ENCODE measurements at places on chromosomes 1 and 21. TPM values are rescaled to one million over a fixed set of nuclear protein-coding genes. Genes with fewer than 3 reads are reported as not detected.

The PADI6 gene
- not detected for total RNA-seq

The SLC35F3 gene
- total RNA-seq: 0.70 TPM

The CCDC190 gene
- total RNA-seq: not detected

The FAM20B gene
- total RNA-seq: 35.4 TPM

The TCP10L gene
- 5.1 TPM for total RNA-seq

The HTR6 gene
- total RNA-seq: 0.29 TPM

The SLFNL1 gene
- total RNA-seq: not detected

The ENAH gene
- total RNA-seq: 285 TPM

The NTMT2 gene
- total RNA-seq: not detected

The COL24A1 gene
- total RNA-seq: 0.35 TPM

The SASS6 gene
- total RNA-seq: 15.2 TPM
